ENCODE measurements at places on chromosomes 4 and X.
A peak's percentile ranks its signal among the peaks of the same experiment; 100 is the strongest.

GRCh38 chr4:15373363-15373762, 54.5 kb upstream of the C1QTNF7 start:
- no peak for DNase-seq

- no peak for DNase-seq
Measured at GRCh38 chr4:142203505-142203904, 567.1 kb downstream of the IL15 start.

DNA sequence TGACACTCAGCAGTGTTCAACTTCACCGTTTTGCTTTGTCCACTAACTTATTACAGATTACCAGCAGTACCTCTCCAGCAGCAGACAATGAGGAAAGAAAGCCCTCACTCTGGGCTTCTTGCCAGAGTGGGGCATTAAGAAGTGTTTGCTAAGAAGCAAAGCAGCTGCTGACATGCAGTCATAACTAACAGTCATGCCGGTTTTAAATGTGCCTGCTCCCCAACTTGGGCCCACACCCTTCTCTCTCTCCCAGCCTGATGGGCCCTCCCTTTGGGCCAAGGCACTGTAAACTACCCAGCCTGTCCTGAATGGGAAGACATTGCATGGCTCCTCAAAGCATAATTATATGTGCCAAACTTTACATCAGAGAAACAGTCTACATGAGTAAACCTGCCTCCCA, 54.6 kb upstream of the HHIP start:
- DNase-seq: no peak

DNA sequence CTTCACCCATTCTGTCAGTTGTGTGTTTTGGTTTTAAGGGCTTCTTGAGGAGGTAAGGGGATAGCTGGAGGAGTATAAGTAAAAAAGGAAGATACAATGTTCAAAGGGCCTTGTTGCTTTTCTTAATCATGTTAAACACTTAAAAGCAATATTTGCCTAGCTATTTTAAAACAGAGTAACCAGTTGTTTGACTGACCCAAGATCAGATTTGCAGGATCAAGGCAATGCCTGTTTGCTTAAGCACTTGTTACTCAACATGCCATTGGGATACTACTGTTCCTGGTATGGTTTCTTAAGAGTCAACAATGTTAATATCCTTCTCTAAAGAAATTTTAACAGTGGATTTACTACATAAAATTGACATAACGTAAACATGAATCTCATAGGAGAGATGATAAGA, 2.6 kb downstream of the DCLK2 start:
- DNase-seq: no peak

DNA sequence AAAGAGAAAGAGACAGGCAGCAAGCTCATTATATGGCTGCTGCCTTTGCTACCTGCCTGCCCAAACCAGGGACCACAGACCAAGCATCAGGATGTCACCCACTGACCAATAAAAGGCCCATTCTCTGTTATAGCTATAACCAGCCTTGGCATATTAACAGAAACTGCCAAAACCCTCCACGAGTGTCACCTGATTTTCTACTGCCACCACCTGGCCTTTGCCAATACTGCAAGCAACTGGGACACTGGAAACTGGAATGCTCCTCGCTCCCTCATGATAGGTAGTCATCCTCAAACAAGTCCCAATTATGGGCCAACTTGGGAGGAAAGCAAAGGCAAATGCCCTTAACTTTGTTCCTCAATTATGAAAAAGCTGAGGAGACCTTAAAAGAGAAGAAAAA, 76.0 kb downstream of the SPIN4 start:
- DNase-seq: peak; percentile 39

GRCh38 chr4:165328101-165328425, 594 bp downstream of the MSMO1 start:
- DNase-seq: no peak

DNA sequence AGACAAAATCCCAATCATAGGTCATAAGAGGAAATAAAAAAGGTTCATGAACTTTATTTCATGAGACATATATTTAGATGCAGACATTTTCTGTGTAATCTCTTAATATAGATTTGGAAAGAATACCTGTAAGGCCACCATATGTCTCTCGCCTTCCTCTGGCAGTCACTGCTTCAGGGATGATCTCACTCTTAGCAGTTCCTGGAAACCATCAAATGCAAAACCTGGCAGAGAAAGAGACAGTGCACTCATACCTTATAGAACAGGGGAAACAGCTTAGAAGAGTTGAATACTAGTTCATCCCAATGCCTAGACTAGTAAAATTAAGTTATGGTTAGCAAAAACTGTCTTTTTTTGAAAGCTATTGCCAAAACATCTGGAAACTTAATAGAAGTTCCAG, 243.3 kb downstream of the GASK1B start:
- no peak for DNase-seq

DNA sequence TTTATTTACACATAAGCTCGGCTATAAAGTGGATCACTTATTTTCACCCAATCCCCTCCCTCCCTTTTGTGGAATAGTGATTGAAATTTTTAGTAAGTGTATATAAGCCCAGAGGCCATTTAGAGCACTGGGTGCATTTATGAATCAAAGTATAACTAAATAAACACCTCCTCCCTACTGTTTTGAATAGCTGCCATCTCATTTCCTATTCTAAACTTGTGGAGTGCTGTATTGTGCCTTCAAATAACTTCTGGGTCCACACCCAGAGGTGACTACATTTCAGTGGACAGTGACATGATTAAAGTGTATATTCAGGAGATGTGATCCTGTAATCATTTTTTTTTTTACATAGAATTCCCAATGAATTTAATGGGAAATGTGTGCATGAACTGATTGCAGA, 104.9 kb downstream of the TEX13C start:
- DNase-seq: no peak

DNA sequence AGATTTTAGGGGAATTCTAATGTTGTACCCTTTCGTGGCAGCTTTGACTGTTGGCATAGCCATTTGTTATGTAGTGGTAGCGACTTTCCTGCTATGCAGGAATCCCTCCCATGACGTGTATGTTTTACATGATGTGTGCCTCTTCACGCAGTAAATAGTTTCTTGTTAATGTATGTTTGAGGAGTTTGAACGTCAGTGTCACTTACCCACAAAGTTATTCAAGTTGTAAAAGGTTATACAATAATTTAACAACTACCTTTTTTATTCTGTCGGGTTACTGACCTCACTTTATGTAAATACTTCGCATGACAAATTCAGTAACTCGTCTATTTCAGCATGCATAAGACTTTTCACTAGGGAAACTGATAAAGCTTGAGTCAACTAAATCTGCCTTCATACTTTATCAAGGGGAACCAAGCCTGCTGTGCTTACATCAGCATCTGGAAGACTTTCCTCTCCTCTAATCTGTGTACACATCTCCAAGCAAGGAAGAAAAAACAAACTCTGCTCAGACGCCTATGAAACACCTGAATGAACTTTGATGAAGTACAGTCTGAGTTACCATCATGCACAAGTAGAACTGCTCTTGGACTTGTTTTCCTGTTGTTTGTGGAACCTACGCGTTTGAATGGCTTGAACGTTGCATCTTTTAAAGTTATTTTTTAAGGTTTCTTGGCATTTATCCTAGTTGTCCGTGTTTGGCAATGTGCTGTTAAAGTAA, 61.2 kb downstream of the SLC9A6 start:
- no peak for DNase-seq

DNA sequence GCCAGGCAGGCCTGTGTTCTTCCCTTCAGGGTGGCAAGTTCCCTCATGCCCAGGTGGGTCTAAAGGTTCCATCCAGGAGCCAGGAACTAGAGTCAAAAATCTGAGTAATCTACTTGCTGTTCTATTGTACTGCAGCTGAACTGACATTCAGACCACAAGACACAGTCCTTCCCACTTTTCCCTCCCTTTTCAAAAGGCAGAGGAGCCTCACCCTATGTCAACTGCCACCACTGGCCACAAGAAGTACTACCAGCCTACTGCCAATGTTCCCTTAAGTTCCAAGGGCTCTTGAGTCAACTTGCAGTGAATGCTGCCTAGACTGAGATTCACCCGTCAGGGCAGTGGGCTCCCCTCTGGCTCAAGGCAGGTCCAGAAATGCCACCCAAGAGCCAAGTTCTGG, 133.5 kb downstream of the FAM47B start:
- DNase-seq: no peak

DNA sequence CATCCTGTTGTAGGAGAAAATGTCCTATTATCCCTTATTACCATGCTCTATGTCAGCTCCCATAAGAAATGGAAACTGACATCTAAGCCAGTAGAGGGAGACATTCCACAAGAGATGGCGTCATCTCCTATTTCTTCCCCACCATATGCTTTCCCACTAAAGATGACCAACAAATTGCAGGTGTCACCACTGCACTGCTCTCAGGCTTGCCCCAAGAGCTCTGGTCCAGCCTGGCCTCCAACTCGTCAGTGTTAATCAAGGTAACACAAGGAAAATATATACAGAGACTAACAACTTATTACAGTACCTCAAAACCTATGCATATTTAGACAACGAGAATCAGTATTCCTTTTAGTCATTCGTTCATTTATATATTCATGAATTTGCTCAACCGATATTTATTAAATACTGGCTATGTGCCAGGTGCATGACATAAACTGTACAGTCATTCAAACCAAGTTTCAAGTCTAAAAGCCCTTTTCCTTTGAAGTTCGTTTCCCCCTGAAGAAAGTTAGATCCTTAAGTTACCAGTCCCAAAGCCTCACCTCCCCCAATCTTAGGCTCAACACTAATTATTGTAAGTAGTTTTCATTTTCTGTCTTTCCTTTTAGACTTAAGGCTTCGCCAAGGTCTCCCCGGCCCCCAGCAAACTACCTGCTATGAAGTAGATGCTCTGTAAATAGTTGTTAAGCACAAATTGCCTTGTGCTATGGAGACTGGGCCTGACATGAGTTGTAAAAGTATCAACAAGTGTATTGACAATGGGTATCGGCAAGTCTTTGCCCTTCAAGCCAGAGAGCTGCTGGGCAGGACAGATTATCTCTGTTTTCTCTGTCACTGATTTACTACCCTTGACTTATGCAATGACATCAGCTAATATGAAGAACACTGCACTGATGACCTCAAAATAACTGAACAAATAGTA, 3.1 kb upstream of the FGB start:
- no peak for DNase-seq

DNA sequence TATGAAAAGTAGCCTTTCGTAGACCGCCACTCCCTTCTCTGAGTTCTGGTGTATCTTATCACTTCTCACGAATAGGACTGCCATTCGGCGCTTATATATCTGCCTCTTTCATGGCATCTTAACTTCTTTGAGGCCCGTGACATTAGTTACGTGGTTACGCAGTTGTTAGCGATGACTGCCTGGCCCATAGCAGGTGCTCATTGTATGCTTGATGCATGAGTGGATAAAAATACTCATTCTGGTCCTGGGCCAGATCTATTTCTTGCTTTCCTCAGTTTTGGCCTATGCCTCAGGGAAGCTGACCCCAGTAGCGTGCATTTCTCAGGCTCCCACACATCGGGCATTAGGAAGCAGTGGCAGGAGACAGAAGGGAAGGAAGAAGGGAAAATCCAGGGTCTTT, 60.7 kb upstream of the PITX2 start:
- DNase-seq: no peak

DNA sequence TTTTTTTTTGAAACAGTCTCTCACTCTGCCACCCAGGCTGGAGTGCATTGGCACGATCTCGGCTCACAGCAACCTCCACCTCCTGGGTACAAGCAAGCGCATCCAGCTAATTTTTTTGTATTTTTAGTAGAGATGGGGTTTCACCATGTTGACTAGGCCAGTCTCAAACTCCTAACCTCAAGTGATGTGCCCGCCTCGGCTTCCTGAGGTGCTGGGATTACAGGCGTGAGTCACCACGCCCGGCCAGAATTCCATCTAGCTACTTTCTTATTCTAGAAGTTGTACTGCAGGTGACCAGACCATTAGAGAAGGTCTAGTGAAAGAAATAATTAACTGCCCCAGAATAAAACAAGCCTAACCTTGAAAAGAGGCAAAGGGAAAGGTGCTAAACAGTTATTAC, 2.3 kb downstream of the LRBA start:
- DNase-seq: no peak

DNA sequence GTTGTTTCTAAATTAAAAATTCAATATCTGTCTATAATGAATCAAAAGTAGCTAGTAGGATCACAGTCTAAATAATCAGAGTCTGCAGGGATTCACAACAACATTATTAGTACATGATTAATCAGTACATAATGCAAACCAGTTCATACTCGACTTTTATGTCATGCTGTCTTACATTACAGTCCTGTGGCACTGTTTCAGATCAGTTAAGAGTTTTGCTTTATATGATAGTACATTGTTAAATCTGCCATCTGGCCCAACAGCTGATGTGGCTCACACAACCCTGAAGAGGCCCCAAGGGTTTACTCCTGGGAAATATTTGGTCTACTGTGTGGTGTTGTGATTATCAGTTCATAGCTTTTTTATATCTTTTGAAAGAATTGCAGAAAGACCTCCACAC, 247.1 kb upstream of the ETNPPL start:
- no peak for DNase-seq

DNA sequence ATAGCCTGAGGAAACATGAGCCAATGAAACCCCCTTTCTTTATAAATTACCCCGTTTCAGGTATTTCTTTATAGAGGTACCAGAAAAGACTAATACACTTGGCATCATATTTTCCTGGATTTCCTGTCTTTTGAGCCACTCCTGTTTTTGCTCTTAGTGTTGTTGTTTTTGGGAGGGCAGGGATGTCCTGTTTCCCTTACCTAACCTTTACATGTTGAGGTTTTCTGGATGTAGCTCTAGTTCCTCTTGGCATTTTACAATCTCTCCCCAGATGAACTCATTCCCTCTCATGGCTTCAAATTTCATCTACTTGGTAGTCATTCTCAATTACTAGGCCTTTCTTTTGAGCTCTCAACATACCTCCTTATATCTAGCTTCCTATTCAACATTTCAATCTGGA, 104.1 kb upstream of the MAB21L2 start:
- DNase-seq: no peak

GRCh38 chrX:105752338-105752956, 69.9 kb upstream of the NRK start:
- no peak for DNase-seq

DNA sequence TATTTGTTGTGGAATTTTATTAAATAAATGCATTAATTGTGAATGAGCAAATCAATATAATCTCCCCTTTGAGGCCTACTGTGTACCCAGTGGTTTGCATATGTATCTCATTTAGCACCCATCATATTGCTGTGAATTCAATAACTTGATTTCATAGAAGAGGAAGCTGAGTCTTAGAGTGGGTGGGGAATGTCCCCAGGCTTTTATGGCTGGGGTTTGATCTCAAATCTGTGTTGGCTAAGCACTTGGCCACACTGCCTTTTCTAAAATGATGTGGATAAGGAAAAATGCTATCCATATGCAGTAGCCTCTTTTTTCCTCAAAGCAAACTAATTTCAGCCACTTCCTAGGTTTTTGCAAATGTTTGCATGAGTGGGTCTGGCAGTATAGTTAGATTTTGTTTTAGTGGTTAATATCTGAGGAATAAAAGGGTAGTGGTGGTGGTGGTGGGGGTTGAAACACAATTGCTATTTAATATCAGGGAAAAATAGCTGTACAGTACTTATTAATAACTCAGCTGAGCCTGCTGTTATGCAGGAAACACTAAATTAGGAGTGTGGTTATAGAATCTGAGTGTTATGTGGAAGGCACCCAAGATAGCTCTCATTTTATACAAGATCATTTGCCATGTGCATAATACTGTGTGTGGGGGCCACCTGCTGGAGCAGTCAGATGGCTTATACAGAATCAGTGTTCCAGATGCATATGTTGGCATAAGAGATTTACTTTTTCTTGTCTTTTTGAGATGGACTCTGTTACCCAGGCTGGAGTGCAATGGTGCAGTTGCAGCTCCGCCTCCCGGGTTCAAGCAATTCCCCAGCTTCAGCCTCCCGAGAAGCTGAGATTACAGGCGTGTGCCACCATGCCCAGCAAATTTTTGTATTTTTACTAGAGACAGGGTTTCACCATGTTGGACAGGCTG, 108.0 kb downstream of the TMEM131L start:
- DNase-seq: peak; percentile 58

- DNase-seq: peak; percentile 59
Measured at GRCh38 chrX:103687696-103688201, 1.2 kb upstream of the MORF4L2 start.

Measured in stimulated activated CD8-positive, alpha-beta memory T cell treated with anti-CD3 and anti-CD28 coated beads, Interleukin-4, amount 100 ng/mL, for 48 hours (primary cell).